ENCODE measurements at places on chromosomes 1 and 21.

- peak; percentile 24 for DNase-seq
Observed at GRCh38 chr1:172588296-172589291, 55.6 kb downstream of the SUCO start.

GRCh38 chr21:33075128-33075527, 5.2 kb downstream of the OLIG1 start:
- DNase-seq, result no peak

GRCh38 chr1:191857600-191857999, 300.7 kb upstream of the RGS18 start:
- no peak for DNase-seq

GRCh38 chr1:48645883-48646282, 130.8 kb downstream of the BEND5 start:
- DNase-seq, result no peak

DNA sequence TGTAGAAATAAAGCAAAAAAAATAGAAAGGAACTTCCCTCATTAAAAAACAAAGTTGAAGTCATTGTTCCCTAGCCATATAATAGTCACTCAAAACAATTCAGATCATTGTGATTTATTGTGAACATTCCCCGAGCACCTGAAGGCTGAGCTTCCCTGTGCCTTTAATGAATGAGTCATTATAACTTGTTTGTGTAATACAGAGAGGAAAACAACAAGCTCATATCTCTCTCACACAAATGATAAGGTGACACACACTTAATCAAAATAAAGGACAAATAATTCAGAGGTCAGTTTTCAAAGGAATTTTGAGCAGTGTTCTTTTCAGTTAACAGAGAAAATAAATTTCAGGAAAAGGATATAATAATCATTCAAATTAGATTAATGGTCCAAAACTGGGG, 326.2 kb downstream of the DUSP10 start:
- no peak for DNase-seq

DNA sequence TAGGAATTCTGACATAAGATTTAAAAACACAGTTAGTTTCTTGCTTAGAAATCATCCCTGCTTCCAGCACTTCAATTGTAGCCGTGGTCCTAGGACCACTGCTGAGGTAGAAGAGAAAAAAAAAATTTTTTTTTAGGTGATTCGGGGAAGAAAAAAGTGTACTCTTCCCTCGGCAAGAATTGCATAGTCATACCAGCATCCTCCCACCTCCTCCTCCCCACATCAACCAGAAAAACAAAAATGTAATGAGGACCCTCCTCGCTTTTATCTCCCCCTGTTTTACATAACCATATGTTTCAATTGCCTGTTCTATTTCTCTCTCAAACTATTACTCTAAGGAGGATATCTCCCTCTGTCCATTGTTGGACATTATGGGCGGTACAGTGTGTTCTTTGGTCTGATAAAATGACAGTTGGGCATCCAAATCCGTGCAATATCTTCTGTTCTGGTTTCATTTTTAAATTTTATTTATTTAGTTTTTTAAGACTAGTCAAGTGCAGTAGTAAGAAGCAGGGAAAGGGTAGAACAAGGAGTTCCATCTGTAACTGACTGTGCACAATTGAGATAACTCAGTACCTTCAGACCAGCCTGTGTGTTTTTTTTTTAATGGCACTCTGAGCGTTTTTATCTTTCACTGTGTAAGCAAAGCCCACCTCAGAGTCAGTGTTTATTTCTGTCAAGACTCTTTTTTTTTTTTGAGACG, 10.4 kb upstream of the MFSD2A start:
- no peak for DNase-seq

Data from activated naive CD8-positive, alpha-beta T cell treated with anti-CD3 and anti-CD28 coated beads for 36 hours (primary cell).